ENCODE measurements at places on chromosomes 16 and 17.
A peak's percentile ranks its signal among the peaks of the same experiment; 100 is the strongest.

DNA sequence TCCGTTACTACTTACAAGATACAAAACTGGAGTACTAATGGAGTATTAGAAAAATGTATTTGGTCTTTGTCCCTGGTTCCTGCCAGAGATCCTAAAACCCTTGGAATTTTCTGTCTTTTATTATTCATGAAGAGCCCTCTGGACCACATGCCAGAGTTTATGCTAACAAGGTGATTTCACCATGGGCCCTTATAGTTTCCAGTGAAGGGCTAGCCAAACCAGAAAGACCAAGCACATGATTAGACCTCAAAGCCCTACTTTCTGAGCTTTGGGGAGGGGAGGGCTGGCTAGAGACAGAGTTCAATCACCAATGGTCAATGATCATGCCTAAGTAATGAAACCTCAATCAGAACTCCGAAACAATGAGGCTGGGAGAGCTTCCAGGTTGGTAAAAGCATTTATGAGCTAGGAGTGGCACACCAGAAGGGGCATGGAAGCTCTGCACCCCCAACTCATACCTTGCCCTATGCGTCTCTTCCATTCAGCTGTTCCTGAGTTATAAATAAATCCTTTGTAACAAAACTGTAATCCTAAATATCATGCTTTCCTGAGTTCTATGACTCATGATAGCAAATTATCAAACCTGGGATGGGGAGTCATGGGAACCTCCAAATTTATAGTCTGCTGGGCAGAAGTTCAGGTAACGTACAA, 10.4 kb downstream of the DCUN1D3 start:
- DNase-seq = no peak

DNA sequence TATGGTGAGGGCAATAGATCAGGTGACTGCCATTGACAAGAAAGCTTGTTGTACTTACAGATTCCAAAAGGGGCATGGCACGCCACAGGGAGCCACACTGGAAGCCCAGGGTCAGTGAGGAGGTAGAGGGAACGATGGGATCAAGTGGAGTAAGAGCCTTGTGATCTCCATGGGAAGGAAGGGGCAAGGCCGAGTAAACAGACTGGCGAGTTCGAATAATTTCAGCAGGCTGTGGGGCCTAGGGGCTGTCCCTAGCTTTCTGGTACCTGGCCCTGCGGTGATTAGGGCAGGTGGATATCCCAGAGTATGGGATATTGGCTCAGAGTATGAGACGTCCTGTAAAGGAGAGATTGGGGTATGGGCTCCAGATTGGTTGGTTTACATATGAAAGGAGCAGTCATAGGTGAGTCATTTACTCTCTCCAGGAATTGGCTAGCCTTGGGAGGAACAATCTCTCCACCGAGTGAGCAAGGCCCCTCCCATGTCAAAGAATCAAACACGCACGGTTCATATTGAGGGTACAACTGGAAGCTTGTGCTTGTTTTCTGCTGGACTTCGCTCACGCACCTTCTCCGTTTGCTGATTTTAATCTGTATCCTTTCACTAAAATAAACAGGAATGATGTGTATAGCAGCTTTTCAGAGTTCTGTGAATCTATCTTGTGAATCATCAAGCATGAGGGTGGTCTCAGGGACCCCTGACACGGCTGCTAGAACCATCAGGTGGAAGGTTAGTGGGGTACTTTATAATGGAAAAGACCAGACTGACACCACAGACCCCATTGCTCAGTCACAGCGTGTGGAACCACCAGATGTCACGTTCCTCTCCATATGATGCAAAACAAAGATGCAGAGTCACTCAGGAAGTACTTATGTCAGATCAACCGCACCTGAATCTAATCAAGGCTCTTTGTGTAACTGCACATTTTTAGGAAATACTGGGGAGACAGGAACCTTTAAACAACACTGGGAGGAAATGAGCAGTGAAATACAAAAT, 27.9 kb downstream of the GABARAPL2 start:
- peak; percentile 79 for DNase-seq

DNA sequence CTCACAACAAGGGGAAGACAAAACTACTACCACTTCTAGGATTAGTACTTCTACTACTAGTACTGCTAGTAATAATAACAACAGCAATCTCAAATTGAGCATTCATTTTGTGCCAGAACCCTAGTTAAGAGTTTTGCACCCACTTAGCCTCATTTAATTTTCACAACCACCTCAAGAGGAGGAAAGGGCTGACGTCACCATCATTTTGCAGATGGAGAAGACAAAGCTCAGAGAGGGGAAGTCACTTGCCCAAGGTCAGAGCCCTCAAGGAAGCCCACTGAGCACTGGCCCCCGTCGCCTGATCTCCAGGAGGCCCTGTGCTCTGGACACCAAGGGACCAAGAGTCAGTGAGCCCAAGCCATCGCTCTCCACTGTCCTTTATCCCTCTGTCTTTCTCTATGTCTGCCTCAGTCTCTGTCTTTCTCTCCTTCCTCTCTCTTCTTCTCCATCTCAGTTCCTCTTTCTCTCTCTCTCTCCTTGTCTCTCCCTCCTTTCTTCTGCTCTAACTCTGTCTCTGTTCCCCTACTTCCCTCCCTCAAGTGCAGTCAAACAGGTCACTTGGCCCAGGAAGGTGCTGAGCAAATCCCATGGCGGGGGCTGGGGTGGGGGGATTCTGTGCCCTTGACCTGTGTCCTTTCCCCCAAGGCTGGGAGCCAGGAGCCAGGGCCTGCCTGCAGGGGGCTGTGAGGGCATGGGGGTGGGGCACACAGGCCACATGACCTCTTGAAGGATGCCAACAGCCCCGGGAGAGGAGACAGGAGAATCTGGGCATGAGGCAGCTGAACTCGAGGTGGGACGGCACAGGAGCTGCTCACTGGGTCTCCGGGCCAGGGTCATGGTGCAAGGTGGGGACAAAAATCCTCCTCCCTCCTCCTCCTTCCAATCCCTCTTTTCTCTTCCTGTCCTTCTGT, 11.2 kb upstream of the NGFR start:
- DNase-seq = no peak

GRCh38 chr17:40540448-40540847, 24.8 kb downstream of the CCR7 start:
- DNase-seq = no peak

GRCh38 chr16:64253096-64253495, 868.8 kb downstream of the CDH11 start:
- no peak for DNase-seq

DNA sequence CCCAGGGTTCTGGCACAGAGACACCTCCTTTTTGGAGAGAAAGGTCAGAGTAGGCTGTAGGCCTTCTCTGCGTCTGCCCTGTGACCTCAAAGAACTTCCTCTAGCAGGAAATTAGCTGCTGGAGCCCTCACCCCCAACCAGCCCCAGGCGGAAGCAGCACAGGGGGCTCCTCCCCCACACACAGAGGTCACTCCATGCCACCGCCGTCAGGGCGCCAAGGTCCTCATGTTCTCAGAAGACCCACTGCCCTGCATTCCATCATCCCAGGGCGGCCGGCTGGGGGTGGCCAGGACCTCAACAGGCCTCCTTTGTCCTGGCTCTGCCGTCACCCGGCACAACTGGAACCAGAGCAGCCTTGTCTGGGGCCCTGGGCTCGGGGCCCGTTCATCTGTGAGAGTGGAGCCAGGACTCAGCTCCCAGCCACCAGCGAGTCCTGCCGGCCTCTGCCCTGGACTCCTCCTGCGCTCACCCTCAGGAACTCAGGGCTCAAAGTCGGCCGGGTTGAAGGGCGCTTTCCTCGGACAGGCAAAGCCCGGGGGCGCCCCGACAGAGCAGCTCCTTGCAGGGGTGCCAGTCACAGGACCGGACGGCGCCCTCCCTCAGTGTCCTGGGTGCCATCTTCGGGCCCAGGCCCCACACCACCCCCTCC, 1.2 kb downstream of the TMC6 start:
- DNase-seq = peak; percentile 70

DNA sequence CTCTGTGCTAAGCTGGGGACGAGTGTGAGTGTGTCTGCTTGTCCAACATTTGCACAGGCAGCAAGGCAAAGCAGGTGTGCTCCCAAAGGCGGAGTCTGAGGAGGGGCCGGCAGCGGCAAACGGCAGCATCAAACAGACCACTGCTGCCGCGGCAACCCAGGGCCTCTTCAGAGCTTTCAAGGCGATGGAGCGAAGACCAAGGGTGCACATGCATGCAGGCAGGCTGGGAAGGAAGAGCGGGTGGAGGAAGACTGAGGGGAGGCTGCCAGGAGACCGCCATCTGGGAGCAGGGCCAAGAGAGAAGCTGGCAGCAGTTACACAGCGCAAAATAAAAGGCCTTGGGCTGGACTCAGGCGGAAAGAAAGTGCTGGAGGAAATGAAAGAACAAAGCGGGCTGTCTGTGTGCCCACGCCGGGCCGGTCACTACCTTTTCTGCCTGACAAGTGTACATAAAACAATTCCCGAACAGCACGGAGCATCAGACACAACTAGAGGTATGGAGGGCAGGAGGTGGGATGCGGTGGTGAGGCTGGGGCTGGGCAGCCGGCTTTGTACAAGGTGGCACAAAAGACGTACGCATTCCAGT, 8.5 kb downstream of the TIMM22 start:
- no peak for DNase-seq

Measured in H9 (cell line).